Uterine smooth muscle cell (primary cell): ENCODE measurements at places on chromosomes 2 and 18. TPM values are rescaled to one million over a fixed set of nuclear protein-coding genes. Genes with fewer than 3 reads are reported as not detected.

Gene CLEC4F
- not detected in 2 replicates for total RNA-seq

Gene EVA1A
- total RNA-seq: 35.9 and 46.4 TPM in 2 replicates

Gene BMP10
- not detected in 2 replicates for total RNA-seq

Gene OSBPL1A
- total RNA-seq: 47.5 and 67.2 TPM in 2 replicates

Gene NT5DC4
- 0.11 TPM in 1 of 2 replicates, not detected in the other for total RNA-seq

Gene AQP12A
- total RNA-seq: not detected in 2 replicates
